ENCODE measurements at places on chromosomes 7 and 10.

DNA sequence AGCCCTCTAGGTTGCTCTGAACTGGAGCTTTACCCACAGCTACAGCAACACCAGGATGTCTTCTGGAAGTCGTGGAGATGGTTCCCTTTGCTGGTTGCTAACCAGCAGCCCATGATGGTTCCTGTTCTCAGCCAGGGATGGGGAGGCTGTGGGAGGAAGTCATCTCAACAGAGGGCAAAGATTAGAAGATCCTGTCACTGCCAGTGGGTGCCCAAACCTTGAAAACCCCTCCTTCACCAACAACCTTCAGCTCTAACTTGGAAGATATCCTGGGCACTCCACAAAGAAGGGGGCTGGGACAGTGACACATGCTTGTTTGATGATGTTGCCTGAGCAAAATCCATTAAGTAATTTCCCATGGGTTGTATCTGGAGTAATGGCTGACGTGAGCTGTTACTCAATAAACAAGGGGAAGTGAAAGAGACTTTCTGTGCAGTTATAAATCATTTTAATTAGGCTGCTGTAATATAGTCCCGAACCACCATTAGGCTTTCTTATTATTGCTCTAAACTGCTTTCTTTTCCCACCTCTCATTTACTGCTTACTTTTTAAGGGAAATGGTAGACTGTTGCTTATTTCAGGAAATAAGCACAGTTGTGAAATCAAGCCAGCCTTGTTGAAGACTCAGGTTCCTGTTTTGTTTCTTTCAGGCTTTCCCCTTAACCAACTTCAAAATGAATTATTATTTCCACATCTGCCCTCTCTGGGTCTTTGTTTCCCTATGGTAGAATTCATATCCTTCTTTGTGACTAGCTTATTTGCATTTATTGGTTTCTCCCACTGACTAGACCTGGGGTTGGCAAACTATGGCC is 124.8 kb downstream of the PPP1R17 start:
- DNase-seq = peak; percentile 93

DNA sequence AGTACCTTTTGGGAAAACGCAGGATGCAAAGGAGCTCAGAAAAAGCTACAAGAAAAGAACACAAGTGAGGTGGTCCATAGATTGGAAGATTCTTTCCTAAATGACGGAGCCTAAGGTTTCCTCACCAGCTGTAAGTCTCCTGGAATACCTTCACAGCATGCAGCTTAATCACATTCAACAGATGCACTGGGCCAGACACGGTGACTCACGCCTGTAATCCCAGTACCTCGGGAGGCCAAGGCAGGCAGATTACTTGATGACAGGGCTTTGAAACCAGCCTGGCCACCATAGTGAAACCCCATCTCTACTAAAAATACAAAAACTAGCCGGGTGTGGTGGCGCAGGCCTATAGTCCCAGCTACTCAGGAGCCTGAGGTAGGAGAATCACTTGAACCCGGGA is 228.7 kb downstream of the FRMD4A start:
- no peak for DNase-seq

DNA sequence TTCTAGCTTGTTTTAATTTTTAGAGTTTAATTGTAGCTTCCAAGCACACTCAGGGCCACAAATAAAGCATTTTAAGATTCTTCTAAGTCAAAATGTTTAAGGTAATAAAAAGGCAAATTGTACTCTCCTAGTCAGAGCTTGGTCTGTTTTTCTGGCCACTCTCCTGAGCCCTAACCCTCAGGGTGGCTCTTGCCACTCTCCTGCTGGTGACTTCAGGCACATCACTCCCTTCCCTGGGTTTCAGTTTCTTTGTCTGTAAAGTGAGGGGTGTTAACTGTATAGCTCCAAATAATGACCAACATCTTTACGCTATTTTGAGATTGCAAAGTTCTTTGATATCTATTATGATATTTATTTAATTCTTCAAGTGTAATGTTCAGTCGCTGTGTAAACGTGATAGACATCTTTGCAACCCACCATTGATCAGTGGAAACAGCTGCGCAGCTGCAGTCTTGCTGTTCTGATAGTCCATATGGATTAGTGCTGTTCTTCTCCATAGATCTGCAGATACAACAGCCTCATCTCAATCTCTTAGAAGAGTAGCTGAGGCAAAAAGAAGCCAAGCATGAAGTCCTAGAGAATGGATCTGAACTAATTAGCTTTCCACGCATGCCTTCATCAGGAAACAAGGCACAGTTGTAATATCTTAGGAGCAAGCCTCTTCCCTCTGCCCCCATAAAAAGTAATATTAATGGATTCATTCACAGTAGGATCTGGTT is 189.9 kb downstream of the PLPP4 start:
- DNase-seq = no peak

GRCh38 chr7:70288781-70289456 is 690.6 kb downstream of the AUTS2 start:
- no peak for DNase-seq

DNA sequence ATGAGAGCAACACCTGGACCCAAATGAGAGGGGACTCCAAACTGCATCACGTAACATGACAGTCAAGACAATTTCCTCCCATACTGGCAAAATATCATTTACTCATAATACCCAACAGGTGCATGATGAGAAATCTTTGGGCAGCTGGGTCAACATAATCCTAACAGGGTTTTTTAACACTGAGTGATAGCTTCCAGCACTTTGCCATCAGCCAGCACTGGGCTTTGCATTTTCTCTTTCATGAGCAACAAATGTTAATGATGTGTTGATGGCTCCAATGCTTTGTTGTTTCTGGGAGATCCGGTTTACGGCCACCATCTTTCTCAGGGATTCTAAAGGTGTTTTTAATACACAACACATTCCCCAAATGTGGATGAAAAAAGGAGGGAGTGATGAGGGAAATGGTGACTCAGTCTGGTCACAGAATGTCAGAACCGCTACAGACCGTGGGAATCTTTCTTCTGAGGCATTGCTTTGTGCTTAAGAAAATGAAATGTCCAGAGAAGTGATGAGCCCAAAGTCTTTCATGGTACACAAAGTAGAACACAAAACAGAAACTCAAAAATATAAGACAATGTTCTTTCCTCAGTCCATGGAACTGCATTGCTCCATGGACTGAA is 705.7 kb upstream of the IGFBP3 start:
- DNase-seq = no peak

DNA sequence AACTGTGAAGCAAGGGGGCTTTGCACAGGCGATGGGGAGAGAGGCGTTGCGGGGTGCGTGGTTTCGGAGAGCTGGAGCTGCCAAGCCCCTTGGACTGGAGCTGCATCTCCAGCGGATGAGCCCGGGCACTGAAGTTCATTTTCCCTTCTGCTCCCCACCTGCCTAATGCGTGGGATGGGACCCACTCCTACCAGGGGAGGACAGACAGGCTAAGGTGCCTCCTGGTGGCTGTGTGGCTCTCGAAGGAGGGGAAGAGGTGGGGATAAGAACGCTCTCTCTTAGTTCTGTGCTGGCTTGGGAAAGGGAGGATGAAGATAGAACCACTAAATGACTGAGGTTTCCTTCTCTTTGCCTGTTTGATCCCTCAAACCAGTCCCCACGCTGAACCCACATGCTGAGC is 177.6 kb upstream of the PITRM1 start:
- DNase-seq = no peak

DNA sequence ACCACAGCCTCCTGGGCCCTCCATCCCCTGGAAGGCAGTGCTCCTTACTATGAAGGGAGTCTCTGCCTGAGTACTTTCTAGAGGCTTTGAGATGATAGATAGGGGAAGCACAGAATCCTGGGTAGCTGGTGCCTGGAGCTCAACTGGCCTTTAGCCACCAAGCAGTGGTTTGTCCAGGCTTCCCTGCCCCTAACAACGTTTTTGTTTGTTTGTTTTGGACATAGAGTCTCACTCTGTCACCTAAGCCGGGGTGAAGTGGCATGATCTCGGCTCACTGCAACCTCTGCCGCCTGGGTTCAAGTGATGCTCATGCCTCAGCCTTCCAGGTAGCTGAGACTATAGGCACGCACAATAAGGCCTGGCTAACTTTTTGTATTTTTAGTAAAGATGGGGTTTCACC is 289.4 kb downstream of the PLXNA4 start:
- DNase-seq = no peak

DNA sequence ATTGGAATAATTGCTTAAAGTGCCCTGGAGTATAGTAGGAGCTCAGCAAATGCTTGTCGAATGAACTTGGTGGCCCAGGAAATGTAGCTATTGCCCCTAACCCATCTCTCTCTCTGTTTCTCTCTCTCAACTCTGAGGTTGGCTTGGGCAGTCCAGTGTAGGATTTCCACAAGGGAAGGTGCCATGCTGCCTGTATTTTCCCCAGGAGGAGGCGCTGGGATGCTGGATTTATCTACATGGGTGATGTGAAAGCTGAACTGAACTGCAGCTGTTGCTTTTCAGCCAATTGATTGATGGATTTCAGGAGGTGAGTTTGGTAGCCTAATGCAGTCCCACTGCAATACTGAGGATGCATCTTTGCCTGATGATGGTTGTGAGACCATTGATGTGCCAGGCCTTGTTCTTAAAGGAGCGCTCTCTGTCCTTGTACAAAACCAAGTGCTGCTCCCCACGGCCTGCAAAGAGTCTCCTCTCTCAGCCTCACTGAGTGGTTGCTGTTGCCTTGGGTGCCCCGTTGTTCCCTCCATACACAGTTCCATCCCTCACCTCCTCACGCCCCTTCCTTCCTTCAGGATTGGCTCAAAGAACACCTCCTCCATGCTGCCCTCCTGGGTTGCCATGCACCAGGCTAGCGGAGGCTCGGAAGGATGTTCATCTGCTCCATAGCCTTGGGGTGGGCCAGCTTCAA is 200.6 kb downstream of the GLRX3 start:
- DNase-seq = no peak

DNA sequence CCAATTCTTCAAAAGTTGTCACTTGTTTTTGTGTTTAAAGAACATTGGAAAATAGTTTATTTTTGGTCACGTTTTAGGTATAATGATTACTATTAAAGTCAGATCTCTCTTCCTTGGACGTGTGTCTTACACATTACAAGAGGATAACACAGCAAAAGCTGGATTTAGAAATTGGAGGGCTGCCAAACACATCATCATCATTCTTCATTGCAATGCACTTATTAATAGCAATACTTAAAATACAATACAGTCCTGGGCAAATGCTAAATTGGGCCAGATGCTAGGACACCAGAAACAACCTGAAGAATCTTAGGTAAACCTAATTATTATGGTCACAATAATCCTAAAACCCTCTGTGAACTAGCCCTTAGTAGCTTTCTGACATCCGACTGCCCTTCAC is 303.6 kb downstream of the DGKB start:
- DNase-seq = no peak

- no peak for DNase-seq
These were observed 53.0 kb downstream of the PARP12 start for GRCh38 chr7:140009735-140010134.

DNA sequence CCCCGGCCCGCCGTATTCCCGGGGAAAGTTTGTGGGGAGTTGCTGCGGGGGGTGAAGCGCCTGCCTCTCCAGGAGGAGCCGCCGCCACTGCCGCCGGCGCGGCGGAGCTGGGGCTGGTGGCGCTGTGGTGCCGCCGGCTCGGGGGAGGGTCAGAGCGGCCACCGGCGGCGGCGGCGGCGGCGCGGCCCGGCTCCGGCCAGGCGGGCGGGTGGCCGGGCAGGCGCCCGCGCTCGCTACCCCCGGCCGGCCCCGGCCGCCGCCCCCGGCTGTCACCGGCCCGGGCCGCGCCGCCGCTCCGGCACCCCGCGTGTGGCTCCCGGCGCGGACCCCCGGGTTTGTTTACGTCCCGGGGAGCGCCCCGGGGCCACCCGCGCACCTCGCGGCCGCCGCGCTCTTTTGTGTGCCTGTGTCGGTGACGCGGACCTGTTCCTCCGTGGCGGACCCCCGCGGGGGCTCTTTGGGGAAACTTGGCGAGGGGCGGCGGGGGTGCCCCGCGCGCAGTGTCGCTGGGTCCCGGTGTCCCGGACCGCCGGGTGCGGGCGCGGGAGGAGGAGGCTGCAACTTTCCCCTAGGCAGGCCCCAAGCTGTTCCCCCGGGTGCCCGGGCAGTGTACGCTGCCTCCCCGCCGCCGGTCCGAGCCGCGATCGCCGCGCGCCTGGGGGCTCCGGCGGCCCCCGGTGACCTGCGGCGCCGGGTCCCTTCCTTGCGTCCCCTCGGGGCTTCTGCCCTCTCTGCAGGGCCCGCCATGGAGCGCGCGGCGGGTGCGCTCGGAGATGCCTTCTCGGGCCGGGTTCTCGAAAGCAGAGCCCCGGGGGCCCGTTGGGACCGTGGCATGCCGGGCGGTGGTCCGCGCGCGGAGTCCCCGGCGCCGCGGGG is 593 bp upstream of the CUX1 start:
- peak; percentile 27 for DNase-seq

GRCh38 chr7:37986908-37987330 is 66.5 kb downstream of the EPDR1 start:
- DNase-seq = no peak

GRCh38 chr7:76281006-76281705 is 21.3 kb upstream of the HSPB1 start:
- DNase-seq = no peak

GRCh38 chr7:155002411-155003091 is 373 bp downstream of the PAXIP1 start:
- DNase-seq = peak; percentile 9

GRCh38 chr7:124959676-124960075 is 30.1 kb upstream of the POT1 start:
- no peak for DNase-seq

DNA sequence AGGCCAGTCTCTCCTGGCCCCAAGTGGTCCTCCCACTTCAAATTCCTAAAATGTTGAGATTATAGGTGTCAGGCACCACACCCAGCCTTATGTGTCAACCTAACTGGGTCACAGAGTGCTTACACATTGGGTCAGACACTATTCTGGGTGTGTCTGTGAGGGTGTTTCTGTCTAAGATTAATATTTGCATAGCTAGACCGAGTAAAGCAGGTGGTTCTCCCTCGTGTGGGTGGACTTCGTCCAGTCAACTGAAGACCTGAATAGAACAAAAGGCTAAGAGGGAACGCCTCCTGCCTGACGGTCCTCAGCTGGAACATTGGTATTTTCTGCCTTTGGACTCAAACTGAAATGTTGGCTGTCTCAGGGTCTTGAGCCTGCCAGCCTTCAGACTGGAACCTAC is 11.5 kb downstream of the PPIF start:
- DNase-seq = no peak

- DNase-seq = no peak
These were observed 24.5 kb upstream of the AGMO start for GRCh38 chr7:15586266-15586665.

- no peak for DNase-seq
These were observed 92.8 kb downstream of the PAXIP1 start for GRCh38 chr7:154910125-154910524.

DNA sequence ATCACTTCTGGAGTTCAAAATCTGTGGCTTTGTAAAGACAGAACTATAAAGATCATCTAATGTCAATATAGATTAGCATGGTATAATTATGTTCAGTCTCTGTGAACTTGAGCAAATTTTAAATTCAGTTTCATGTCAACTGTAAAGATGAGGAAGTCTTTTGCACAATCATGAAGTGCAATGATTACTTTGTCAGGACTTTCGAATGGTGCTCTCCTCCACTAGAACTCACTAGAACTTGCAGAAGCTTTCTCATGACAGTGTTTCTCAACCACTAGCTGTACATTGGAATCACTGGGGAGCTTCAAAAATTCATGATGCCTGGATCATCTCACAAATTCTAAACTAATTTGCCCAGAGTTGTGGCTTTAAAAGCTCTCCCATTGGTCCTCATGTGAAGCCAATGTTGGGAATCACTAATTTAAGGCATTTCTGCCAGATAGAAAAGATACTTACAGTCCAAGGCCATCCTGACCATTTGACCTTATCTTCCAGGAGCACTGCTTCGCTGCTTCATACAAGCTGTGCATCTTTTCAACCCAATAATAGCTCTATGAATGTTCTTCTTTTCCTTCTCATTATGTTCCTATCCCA is 12.9 kb downstream of the OR2AE1 start:
- peak; percentile 27 for DNase-seq

- DNase-seq = peak; percentile 60
These were observed 53.4 kb downstream of the CFAP58 start for GRCh38 chr10:104406715-104407650.
